ENCODE measurements at places on chromosomes 13 and 19.

- no peak for DNase-seq
Observed at GRCh38 chr13:91459485-91459884, 61.1 kb downstream of the GPC5 start.

GRCh38 chr13:46211483-46212351 lies at the start of gene LRRC63:
Gene LRRC63, plus strand, starts transcription at chr13:46211928. Its CDS starts 1,107 bp downstream, at chr13:46213035.
- peak; percentile 73 for DNase-seq

- DNase-seq, result no peak
Observed at GRCh38 chr19:44643605-44644401, at the start of gene PVR. Gene PVR, plus strand, starts transcription at chr19:44643910. Its CDS starts 187 bp downstream, at chr19:44644097.

DNA sequence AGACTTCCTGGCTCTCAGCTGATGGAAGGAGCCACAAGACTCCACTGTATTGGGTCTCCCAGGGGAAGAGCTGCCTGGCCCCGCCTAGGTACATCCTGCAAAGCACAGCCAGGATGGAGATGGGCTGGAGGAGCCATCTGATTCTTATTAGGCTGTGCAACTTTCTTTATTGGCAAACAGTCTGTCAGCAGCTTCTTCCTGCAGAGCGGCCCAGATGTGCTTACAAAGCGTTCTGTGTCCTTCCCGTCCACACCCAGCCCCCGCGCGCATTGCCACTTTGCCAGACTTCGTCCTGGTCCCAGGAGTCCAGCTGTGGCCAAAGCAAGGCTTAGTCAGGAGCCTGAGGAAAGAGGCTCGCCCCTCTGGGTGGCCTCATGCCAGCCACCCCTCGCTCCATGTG lies 409.3 kb downstream of the ZNF536 start:
- no peak for DNase-seq

DNA sequence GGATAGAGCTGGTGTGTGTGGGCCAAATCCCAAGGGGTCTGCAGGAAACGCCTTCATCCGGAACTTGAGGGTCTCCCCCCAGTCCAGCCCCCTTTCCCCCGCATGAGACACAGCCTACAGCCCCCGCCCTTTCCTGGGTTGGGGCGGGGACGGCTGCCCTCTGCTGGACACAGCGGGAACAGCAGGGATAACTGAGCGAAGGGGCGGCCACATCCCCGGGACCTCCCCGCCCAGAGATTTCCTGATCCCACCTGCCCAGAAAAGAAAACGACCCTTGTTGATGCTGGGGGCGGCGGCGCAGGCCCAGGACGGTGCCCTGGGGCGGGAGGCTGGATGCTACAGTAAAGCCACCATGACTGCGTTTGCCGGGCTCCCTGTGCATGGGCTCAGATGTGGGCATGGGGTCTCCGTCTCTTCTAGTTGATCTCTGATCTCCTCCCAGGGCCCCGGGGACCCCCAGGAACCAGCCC lies 14.2 kb downstream of the ONECUT3 start:
- DNase-seq, result peak; percentile 18

GRCh38 chr13:111515307-111515617 lies 194.8 kb downstream of the TEX29 start:
- no peak for DNase-seq

GRCh38 chr19:6239871-6240676 lies 39.7 kb downstream of the MLLT1 start:
- DNase-seq, result no peak

DNA sequence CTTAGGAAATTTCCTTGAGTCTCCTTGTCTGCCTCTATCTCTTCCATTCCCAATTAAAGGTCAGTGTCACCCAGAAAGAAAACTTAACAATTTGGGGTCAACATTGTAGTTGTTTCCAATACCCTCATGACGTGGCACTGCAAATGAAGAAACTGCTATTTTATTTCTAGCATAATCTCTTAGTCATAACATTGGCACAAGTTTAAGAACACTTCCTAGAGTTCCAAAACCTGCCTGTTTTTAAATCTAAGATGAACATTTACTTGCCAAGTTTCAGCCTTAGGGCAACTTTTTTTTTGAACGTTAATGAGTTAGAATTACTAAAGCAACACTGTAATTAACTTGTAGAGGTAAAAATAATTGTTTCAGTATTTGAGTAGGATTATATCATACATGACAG lies 108.0 kb downstream of the LMO7 start:
- DNase-seq, result no peak

DNA sequence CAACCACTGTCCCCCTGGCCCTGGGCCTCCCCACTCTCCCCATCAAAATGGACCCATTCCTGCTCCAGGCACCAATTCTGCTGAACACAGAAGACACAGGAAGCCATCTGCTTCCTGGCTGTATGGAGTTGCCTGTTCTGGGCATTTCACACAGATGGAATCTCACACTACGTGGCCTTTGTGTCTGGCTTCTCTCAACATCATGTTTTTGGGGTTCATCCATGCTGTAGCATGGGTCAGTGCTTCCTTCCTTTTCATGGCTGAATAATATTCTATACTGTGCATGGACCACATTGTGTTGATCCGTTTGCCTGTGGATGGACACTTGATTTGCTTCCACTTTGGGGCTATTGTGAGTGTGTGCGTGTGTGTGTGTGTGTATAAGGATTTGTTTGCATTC lies 15.0 kb upstream of the KLF2 start:
- no peak for DNase-seq

DNA sequence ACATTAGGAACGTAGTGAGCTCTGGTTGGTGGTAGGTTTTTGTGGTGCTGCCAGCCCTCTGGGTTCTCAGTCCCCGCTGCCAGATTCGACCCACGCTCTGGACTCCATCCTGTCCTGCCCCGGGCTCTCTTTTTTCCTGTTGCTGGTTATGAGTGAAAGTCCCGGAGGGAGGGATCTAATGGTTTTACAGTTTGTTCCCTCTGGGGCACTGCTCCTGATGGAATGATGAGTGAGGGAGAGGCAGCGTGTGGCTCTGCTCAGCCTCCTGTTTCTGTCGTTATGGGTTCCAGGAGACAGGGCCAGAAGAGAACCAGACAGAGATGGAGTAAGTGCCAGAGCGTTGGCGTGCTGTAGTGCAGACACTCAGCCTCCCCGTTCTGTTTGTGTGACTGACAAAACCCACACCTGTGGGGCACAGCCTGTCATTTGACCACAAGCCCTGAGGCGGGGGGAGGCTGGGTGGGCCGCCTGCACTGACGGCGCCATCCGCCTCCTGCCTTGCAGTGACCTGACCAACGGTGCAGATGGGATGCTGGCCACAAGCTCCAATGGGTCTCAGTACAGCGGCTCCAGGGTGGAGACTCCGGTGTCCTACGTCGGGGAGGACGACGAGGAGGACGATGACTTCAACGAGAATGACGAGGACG lies 18.3 kb downstream of the ATP4B start:
- no peak for DNase-seq

- peak; percentile 49 for DNase-seq
Observed at GRCh38 chr19:52993342-52994178, 20.2 kb upstream of the ERVV-1 start.

GRCh38 chr19:2475018-2475701 lies 767 bp upstream of the GADD45B start:
- DNase-seq, result peak; percentile 50

DNA sequence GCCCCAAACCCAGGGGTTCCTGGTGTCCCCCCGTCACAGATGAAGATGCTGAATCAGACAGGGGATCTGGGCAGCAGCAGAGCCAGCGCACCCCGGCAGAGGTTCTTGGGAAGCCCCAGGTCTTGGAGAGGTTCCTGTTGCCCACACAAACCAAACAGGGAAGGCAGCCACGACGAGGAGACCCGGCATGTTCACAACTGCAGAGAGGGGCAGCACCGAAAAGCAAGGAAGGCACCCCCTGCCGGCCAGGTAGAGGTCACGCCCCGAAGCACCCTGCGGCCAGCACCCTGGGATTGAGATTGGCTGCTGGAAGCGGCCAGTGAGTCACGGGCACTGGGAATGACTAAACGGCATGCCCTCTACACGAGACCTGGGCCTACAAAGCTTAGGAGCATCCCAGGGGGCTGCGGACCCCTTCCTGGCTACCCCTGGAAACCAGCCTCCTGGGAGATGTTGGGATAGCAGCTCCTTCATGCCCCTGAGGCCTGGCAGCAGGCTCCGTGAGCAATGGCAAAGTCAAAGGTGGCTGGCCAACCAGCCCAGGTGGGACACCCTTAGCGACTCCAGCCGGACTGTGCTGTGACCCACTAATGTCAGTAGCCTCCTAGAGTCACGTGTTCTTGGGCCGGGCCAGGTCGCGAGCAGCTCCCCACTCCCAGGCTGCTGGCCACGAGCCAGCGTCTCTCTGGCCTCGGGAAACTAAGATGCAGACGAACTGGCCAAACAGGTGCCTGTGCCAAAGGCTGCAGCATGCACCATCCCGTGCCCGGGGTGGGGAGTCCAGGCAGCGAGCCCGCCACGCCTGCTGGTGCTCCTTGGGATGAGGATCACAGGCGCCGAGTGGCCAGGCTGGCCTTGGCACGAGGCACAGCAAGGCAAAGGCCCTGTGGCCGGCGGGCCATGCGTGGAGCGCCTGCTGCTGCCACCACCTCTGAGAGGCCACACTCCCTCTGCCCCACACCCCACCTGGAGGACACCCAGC lies 43.2 kb downstream of the MLLT1 start:
- no peak for DNase-seq

- DNase-seq, result peak; percentile 55
Observed at GRCh38 chr19:9586764-9587163, 2.5 kb upstream of the ZNF121 start.

DNA sequence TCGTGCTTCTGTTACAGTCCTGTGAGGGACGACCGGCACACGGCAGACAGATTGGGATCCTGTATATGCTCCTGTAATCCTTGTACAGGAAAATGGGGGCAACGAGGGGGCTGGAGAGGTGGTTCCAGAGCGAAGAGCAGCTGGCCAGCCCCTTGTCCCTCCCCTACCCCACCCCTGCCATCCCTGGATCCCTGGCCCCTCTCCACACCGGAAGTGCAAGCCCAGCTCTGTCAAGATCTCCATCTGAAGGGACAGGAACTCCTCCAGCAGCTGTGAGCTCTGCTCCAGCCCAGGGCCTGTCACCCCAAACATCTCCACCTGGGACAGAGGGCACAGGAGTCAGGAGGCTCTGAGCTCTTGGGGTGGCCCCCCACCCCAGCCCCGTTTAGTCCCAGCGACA lies 5.5 kb upstream of the CCER2 start:
- DNase-seq, result no peak

GRCh38 chr13:21747456-21747855 lies 76.6 kb downstream of the FGF9 start:
- no peak for DNase-seq

GRCh38 chr19:38869836-38870607 lies 8.1 kb downstream of the RINL start:
- peak; percentile 86 for DNase-seq

- DNase-seq, result peak; percentile 8
Observed at GRCh38 chr13:41222259-41222852, 28.0 kb upstream of the KBTBD7 start.

GRCh38 chr13:59064042-59064441 lies 1099.7 kb downstream of the DIAPH3 start:
- no peak for DNase-seq

DNA sequence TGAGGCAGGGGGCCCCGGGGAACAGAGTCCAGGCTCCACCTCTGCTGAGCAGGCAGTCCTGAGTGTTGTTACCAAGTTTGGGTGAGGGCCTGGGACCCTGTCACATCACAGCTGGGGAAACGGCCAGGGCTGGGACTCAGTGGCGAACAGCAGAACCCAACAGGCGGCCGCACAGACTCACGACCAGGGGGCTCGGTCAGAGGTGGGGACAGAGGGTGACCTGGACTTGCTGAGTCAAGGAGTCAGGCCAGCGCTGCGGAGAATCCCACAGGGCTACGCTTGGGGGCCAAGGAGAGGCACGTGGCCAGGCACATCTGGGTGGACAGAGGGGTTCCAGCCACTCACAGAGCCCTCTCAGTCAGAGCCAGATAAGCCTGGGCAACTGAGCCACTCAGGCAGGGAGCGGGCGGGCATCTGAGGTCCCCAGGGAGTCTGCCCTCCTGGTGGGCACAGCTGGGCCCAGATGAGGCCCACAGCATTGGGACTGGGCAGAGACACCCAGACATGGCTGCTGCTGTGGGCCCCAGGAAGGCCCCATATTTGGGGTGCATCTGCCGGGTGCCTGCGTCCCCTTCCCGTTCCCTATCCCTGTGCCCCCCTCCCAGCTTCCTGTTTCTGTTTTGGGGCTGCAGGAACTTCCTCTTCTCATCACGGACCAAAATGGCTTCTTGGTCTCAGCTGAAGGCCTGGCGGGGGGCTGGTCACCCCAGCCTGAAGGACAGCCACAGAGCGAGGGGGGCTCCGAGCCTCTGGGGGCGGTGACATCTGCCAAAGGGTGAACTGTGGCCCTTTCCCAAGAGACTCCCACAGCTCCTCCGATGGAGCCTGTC lies 34.0 kb downstream of the CEBPA start:
- DNase-seq, result no peak

- no peak for DNase-seq
Observed at GRCh38 chr13:78636495-78636894, 22.5 kb downstream of the OBI1 start.

GRCh38 chr19:55089342-55089944 lies 13.8 kb downstream of the EPS8L1 start:
- no peak for DNase-seq

- DNase-seq, result no peak
Observed at GRCh38 chr13:94020833-94021232, 458.6 kb downstream of the DCT start.

- DNase-seq, result no peak
Observed at GRCh38 chr13:60757501-60758215, 360.6 kb downstream of the TDRD3 start.

GRCh38 chr19:33977756-33978685 lies 181.4 kb downstream of the KCTD15 start:
- DNase-seq, result no peak

GRCh38 chr13:21949818-21950429 lies 279.1 kb downstream of the FGF9 start:
- DNase-seq, result no peak

DNA sequence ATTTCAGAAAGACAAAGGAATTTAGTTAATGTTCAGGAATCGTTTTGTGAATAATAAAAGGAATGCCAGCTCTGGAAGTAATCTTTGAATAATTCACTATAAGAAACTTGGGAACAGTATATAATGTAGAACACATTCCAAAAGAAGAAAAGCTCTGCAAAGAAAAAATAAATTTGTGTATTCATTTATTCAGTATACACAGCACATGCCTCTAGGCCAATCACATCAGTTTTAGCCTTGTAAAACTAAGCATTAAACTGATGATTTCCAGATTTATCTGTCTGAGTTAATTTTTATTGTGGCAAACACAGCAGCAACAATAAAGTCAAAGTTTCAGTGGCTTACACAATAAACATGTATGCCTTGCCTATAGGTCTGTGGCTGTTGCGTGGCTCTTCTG lies 5.7 kb upstream of the RXFP2 start:
- DNase-seq, result no peak

GRCh38 chr13:42652642-42653415 lies 78.9 kb downstream of the TNFSF11 start:
- no peak for DNase-seq

DNA sequence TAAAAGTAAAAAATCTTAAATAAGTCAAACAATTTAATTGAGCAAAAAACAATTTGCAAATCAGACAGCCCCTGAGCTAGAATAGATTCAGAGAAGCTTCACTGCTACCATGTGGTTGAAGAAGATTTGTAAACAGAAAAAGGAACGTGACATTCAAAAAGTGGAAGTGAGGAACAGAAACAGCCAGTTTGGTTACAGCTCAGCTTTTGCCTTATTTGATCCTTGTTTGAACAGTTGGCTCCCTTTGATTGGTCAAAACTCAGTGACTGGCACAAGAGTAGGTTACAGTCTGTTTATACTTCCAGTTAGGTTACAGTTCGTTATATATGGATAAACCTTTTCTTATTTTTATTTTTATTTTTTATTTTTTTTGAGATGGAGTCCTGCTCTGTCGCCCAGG lies 5.8 kb downstream of the ZNF221 start:
- no peak for DNase-seq
